Stimulated activated CD4-positive, alpha-beta T cell treated with anti-CD3 and anti-CD28 coated beads, Interleukin-1b, Interleukin-23, amount 100 ng/mL, for 1 hour (primary cell): ENCODE measurements at places on chromosomes 3 and 15.

- no peak for DNase-seq
Measured at GRCh38 chr3:177284383-177284881, 87.2 kb upstream of the TBL1XR1 start.

DNA sequence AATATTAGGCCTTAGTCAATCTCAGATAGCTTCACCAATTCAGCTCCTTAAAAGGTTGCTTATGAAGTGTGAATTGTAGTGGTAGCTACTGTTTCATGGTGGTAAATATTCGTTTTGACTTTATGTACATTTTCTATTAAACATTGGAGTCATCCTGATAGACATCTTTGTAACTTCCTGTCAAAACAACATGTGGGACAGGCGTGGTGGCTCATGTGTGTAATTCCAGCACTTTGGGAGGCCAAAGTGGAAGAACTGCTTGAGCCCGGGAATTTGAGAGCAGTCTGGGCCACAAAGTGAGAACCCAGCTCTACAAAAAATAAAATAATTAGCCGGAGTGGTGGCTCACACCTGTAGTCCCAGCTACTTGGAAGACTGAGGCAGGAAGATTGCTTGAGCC lies 2.0 kb upstream of the TRIM59 start:
- DNase-seq: no peak

DNA sequence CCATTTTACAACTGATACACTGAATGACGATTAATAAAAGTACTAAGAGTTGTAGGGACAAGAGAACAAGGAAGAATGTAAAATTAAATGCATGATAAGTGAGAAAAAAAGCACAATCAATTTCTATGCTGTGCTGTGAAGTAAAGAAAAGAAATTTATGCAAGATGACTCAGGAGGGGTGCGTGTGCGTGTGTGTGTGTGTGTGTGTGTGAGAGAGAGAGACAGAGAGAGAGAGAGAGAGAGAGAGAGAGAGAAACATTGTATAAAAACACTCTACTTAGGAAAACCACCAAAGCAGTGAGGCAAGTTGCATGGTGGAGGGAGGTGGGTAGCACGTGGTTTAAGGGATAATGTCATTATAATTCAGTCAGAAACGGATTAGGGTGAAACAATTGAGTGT lies 580.8 kb upstream of the ALCAM start:
- DNase-seq: no peak

DNA sequence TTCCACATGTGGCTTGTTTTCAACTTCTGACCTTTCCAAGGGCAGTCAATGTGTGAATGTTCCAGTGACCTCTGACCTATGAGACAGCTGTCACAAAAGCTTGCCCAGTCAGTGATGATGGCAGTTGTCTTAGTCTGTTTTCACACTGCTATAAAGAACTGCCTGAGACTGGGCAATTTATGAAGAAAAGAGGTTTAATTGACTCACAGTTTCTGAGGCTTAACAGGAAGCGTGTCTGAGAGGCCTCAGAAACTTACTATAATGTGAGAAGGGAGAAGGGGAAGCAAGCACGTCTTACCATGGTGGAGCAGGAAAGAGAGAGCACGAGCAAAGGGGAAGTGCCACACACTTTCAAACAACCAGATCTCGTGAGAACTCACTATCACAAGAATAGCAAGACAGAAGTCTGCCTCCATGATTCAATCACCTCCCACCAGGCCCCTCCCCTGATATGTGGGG lies 95.6 kb downstream of the ECT2 start:
- no peak for DNase-seq
